ENCODE measurements at places on chromosomes 2 and 18.

GRCh38 chr2:121034551-121034950 lies 250.5 kb downstream of the TFCP2L1 start:
- DNase-seq: no peak

DNA sequence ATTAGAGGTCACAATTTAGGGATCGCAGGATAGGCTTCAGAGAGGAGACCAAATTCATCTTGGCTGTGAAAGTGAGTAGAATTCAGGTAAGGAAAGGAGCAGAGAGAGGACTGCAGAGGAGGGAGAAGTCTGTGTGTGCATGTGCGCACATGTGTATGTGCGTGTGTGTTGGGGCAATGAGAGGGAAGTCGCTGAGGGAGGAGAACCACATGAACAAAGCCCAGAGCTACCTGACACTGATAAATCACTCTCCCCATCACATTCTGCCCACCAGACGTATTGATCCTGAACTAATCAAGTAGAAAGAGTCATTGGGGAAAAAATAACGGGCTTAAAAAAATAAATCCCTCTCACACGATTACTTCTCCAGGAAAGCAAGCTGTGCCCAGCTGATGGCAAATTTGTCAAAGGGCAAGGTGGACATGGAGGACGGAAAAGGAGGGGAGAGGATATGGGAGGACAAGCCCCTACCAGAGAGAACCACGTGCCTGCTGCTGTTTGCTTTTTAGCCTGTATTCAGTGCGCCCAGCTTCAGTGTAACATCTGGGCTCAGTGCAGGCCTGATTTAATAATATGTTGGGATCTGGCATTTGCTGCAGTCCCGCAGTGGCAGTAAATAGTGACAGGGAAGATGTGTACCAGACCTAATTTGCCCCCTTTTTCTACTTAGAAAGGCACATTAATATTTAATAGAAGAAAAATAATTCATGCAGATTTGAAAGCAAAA lies 307.5 kb downstream of the C1D start:
- no peak for DNase-seq

DNA sequence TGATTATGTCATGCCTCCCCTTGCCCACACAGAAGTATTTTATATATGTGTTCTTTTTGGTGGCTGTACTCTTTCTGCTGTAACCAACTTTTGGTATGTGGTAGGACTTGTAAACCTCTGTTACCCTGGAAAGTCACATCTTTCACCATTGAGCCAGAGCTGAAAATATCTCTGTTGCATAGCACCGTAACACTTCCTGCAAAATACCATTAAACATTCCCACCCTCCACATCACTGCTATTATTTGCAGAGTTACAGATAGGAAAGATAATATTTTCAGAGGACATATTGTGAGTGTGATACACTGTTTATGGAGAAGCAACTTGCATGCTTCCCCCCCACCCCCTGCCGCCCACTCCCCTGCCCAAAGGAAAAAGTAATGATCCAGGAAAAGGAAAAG lies 44.8 kb downstream of the CAB39 start:
- no peak for DNase-seq

DNA sequence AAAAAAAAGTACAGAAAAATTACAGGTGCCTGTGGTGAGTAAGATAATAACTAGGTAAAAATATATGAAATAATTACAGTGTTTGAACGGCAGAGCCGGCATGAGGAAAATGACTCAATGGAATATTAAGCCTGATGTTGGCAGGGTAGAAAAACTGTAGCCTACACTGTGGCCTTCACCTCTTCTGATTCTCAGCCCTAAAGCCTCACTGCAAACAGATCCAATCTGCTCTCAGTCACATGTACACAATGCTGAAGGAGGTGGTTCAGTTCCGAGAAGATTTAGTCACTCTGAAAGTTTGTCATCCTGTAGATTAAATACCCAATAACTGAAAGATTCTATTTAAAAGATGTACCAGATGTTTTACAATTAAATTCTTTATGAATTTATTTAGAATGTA lies 66.9 kb upstream of the MAP3K20 start:
- DNase-seq: no peak

GRCh38 chr2:179551539-179552045 lies 287.0 kb upstream of the SESTD1 start:
- no peak for DNase-seq

DNA sequence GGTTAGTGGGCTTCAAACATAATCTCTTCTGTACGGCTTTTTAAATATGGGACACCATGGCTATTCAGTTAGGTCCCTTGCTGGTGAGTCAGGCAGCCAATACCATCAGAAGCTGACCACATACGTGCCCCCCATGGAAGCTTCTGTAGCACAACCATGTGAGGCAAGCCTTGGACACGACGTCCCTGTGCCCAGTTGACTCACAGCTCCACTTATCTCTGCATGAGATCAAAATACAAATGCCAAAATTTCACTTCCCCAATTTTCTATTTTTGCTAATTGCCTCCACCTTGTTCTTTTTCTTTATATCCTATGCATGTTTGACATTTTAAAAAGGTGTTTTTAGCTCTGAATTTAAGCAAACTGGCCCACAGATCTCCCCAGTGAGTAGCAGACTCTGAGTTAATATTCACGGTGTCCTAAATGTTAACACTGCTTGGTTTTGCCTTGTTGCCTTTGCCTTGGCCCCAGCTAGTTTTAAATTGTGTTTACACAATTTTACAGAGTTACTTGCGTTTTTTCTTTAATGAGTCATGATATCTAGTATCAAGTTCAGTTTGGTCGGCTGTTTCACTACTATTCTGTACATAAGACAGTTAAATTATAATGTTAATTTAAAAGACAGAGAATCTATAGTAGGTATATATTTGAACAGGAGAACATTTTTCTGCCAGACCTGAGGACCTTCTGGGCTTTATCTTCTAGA lies 77.5 kb downstream of the CDCA7 start:
- DNase-seq: no peak

DNA sequence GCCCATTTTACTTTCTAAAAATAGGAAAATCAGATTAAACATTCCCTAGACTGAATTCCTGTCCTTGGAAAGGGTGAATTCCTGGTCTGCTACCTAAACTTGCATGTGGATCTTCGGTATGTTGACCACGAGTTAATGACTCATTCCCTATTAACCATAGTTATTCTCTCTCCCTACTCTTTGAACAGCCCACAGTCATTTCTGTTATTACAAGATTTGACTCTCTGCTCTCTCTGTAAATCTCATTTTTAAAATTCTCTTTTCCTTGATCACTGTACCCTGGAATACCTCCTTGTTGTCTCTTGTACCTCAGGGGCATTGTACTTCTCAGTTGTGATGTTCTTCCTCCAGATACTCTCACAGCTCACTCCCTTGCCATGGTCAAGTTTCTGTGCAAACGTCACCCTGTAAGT lies 92.0 kb upstream of the GULP1 start:
- no peak for DNase-seq

- DNase-seq: no peak
Measured at GRCh38 chr2:64581777-64582539, 57.8 kb downstream of the AFTPH start.

- DNase-seq: no peak
Measured at GRCh38 chr2:204920776-204921175, 375.5 kb downstream of the PARD3B start.

DNA sequence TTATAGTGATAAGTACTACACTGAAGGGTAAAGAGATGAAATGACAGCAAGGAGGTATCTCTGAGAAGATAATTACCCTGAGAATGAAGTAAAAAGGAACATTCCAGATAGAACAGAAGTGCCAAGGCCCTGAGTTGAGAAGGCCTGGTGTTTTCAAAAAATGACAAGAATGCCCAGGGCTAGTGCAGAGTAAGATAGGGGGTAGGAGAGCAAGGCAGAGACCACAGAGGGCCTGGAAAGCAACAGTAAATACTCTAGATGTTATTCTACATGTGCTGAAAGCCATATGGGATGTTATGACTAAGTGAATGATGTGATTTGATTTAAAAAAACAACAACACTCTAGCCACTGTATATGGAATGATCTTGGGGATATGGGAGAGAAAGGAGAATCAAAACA lies 52.3 kb downstream of the BAZ2B start:
- DNase-seq: no peak

GRCh38 chr2:147659051-147659450 lies 185.8 kb upstream of the ACVR2A start:
- DNase-seq: no peak

GRCh38 chr2:150320608-150321007 lies 166.9 kb downstream of the RND3 start:
- DNase-seq: no peak

DNA sequence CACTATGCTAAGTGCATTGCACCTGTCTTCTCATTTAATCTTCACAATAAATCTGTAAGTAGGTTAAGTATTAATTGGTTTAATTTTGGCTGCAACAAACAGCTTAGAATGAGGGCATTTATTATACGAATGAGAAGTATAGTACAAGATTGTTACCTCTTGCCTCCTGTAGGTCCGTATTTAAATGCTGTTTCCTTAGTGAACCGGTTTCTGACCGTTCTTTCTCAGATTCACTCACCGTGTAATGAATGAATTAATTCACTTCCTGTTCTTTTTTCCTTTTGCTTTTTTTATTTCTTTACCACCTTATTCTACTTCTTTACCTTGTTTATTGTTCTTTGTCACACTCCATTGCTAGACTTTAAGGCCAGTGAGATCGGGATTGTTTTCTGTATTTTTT lies 153.8 kb upstream of the RASGRP3 start:
- DNase-seq: no peak
